ENCODE measurements at places on chromosomes 5 and 9. TPM values are rescaled to one million over a fixed set of nuclear protein-coding genes. Genes with fewer than 3 reads are reported as not detected.

Gene ABO
- 7.3 TPM for total RNA-seq

Gene WNK2
- 7.2 TPM for total RNA-seq

Gene LCN2
- total RNA-seq = not detected

Gene NOXA1
- total RNA-seq = 11.4 TPM

GRCh38 chr5:160966921-160967320 is 114.9 kb upstream of the ATP10B start:
- H3K4me3 ChIP-seq = no peak overlapping the region
- no peaks in the 10 kb centered on the region for H3K4me1 ChIP-seq
- no peak for DNase-seq
- H3K27ac ChIP-seq = no peak overlapping the region
- H3K27me3 ChIP-seq = no peaks in the 10 kb centered on the region
- H3K36me3 ChIP-seq = no peaks in the 10 kb centered on the region

DNA sequence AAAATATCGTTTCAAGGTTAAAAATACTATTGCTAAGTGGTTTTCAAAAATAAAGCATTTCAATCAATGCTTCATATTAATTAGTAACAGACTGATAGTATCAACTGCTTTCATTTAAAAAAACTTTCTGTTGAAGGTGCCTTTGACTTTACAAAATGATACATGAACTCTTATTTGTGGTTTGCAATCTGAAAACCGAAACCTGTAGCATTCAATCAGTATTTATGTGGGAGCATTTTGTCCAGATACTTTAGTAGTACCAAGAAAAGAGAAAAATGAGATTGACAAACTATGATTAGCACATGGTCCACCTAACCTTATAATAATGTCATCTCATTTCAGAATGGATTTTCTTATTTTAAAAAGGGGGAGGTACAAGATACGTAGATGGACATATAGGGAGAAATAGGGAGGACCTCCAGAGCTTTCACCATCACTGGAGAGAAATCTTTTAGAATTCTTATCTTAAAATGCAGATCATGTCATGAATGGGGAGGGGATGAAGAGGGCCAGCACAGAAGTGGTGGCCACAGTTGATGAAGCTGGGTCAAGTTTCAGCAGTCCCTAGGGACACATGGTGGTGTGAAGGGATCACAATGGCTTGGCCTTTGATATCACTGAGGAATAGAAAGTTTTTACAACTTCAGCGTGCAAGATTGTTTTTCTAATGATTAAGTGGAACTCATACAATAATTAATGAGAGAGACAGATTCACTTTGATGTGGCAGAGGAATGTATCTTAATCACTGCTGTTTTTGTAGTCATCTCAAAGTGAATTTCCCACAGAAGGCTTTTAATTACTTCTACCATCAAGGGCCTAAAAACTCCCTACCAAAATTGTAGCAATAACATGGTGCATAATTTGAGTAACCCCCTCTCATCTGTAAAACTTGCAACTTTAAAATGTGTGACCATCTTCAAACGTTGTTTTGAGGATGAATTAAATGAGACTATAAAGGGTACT is 322.3 kb upstream of the EDIL3 start:
- no peak for DNase-seq
- H3K4me3 ChIP-seq = no peak overlapping the region
- H3K27ac ChIP-seq = no peak overlapping the region
- H3K36me3 ChIP-seq = no peaks in the 10 kb centered on the region

DNA sequence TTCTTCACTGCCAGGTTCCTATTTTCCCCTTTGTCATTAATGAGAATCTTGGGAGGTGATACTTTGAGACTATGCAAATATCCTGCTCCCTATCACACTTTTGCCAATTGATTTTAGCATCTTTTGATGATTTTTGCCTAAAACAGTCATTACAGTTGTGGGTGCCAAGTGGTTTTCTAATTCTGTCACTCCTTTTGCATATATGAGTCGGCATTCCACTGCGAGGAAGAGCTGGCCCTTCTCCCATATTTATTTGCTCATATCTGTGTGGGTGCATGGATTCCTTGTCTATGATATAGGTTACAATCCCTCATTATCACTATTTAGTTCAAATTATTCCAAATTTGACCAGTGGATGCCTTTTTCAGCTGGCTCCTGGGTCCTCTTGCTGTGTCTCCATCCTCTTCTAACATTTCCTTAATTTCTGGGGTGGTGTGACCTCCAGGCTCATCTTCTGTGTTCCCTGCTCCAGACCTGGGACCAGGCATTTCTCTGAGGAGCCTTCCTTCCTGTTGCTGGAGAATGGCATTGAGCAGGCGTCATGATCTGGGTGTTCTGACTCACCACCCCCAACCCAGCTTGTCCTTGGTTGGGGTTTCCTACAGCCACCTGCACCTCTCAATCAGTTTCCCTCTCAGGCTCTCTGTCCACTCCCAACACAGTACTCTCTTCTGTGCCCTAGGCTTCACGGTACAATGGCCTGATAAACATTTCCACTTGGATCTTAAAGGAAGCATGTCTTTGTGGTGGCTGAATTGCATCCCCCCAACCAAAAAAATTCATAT is 106.7 kb downstream of the NXNL2 start:
- H3K36me3 ChIP-seq = no peaks in the 10 kb centered on the region
- no peaks in the 10 kb centered on the region for H3K27me3 ChIP-seq
- H3K4me1 ChIP-seq = no peaks in the 10 kb centered on the region
- no peak for DNase-seq

GRCh38 chr5:104016646-104017045 is 454.1 kb upstream of the NUDT12 start:
- no peaks in the 10 kb centered on the region for H3K27me3 ChIP-seq
- H3K4me3 ChIP-seq = no peak overlapping the region
- no peaks in the 10 kb centered on the region for H3K4me1 ChIP-seq
- DNase-seq = no peak

- H3K27me3 ChIP-seq = no peaks in the 10 kb centered on the region
- H3K27ac ChIP-seq = no peak overlapping the region
- no peaks in the 10 kb centered on the region for H3K36me3 ChIP-seq
Observed at GRCh38 chr9:93974151-93974550, 19.0 kb upstream of the BARX1 start.

DNA sequence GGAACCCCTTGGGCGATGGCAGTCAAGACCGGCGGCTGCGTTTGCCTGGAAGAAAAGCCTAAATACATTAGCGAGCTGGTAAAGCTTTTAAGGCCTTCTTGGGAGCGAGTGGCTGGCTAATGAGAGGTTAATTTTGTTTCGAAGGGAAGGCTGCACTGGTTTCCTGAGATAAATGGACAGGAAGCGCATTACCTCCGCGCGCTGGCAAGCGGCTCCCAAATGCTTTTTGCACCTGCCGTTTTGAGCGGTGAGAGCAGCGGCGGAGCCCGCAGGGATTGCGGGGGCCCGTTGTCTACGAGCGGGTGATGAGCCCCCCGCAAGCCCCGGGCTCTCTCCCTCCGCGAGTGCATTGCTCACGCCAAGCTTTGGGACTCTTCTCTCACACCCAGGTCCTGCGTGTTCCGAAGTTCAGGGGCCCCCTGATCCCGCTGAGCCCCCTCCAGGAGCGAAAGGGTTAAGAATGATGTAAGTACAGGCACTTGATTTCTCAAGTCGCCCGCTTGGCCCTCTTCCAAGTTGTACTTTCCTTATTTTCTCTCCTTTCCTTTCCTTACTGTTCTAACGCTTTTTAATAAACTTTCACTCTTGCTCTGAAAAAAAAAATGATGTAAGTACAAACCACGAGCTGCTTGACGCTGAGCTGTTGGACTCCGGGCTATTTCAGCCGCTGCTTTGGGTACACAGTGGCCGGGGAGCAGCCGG is 3.1 kb upstream of the RGMB start:
- H3K36me3 ChIP-seq = no peaks in the 10 kb centered on the region
- DNase-seq = peak; percentile 68
- peak overlapping the region; percentile 58 for H3K4me3 ChIP-seq
- H3K27me3 ChIP-seq = no peaks in the 10 kb centered on the region
- peak overlapping the region; percentile 97 for H3K27ac ChIP-seq

DNA sequence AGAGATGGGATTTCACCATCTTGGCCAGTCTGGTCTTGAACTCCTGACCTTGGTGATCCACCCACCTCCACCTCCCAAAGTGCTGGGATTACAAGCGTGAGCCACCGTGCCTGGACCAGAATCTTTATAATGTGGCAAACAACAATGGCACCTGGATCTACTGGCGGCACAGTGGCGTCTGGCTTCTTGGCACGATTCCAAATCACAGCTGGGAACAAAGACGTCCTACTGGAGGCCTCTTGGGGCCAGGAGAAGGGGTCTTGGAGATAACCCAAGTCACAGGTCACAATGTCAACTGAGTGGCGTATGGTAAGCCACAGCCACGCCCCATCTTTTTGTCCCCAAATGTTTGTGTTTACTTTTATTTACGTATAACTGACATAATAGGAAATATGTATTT is 77.8 kb upstream of the RAPGEF1 start:
- no peak for DNase-seq
- H3K4me3 ChIP-seq = no peak overlapping the region
- H3K27me3 ChIP-seq = peaks cover 48% of the 10 kb centered on the region
- H3K27ac ChIP-seq = no peak overlapping the region
- H3K36me3 ChIP-seq = no peaks in the 10 kb centered on the region

All from tibial nerve (tissue), 4 donors.